Uterine smooth muscle cell (primary cell): ENCODE measurements at places on chromosomes 5 and 9. TPM values are rescaled to one million over a fixed set of nuclear protein-coding genes. Genes with fewer than 3 reads are reported as not detected.

The FAM200C gene
- 6.0 and 7.6 TPM in 2 replicates for total RNA-seq

The DMRTA1 gene
- 1.00 and 1.5 TPM in 2 replicates for total RNA-seq

The NUTM2G gene
- total RNA-seq = not detected in 2 replicates

The SPINK4 gene
- not detected in 2 replicates for total RNA-seq

The TICAM2 gene
- total RNA-seq = 4.1 and 7.6 TPM in 2 replicates

The PRR16 gene
- 5.9 and 12.7 TPM in 2 replicates for total RNA-seq

The NEUROG1 gene
- total RNA-seq = not detected in 2 replicates

The SPINK6 gene
- not detected in 2 replicates for total RNA-seq

The RAB3C gene
- not detected in 2 replicates for total RNA-seq

The KIF24 gene
- total RNA-seq = 1.4 and 5.2 TPM in 2 replicates

The MCIDAS gene
- total RNA-seq = not detected in 2 replicates

The ABCA1 gene
- total RNA-seq = 109 and 125 TPM in 2 replicates

The FOXD4L3 gene
- not detected in 2 replicates for total RNA-seq

The EMB gene
- total RNA-seq = 1.1 and 3.2 TPM in 2 replicates

The PCDHGA9 gene
- 4.0 and 4.2 TPM in 2 replicates for total RNA-seq

The MLLT3 gene
- 37.8 and 38.7 TPM in 2 replicates for total RNA-seq

The IER5L gene
- total RNA-seq = 41.9 and 74.2 TPM in 2 replicates

The SPINK13 gene
- total RNA-seq = 0.22 and 0.37 TPM in 2 replicates

The FGF18 gene
- 0.12 and 0.22 TPM in 2 replicates for total RNA-seq

The PROB1 gene
- 0.87 and 1.00 TPM in 2 replicates for total RNA-seq
